Activated CD8-positive, alpha-beta memory T cell treated with anti-CD3 and anti-CD28 coated beads for 24 hours (primary cell): ENCODE measurements at places on chromosomes 13 and 19.

DNA sequence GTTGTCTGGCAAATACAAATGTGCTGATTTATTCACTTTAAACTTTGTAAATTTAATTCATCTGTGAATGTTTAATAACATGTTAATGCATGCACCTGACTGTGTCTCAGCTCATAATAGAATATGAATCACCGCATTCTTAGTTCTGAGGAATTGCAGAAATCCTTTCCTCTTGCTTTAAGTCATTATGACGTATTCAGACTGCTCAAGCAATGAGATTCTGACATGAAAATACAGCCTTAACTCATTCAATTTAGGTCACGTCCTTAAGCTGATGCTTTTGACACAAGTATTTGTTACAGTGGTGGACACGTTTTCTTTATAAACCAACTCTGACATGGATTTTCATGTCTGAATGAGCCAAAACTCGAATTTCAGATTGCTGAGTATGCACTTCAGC, 541.0 kb upstream of the KLF12 start:
- DNase-seq: no peak

GRCh38 chr19:57900311-57900710, 11.5 kb upstream of the ZNF814 start:
- no peak for DNase-seq

GRCh38 chr13:47829690-47830089, 171.4 kb downstream of the SUCLA2 start:
- no peak for DNase-seq

GRCh38 chr19:31783592-31783991, 434.4 kb upstream of the TSHZ3 start:
- no peak for DNase-seq

DNA sequence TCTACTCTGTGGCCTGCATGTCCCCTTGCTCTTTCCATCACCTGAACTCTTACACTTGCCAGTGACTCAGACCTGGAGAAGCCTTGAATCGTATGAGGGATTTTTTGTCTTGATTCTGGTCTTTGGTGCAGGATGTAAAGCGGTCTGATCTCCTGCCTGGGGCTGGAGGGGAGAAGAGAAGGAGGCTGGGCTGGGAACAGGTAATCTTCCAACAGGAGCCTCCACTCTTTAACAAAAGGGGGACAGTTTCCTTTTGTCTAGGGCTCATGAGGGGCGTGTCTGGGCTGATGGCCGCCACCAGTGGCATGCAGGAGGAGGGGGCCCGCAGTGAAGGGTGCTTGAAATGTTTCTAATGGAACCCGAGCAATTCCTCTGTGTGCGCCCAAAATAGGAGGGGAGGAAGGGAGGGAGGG, 24.7 kb downstream of the NFIX start:
- no peak for DNase-seq

DNA sequence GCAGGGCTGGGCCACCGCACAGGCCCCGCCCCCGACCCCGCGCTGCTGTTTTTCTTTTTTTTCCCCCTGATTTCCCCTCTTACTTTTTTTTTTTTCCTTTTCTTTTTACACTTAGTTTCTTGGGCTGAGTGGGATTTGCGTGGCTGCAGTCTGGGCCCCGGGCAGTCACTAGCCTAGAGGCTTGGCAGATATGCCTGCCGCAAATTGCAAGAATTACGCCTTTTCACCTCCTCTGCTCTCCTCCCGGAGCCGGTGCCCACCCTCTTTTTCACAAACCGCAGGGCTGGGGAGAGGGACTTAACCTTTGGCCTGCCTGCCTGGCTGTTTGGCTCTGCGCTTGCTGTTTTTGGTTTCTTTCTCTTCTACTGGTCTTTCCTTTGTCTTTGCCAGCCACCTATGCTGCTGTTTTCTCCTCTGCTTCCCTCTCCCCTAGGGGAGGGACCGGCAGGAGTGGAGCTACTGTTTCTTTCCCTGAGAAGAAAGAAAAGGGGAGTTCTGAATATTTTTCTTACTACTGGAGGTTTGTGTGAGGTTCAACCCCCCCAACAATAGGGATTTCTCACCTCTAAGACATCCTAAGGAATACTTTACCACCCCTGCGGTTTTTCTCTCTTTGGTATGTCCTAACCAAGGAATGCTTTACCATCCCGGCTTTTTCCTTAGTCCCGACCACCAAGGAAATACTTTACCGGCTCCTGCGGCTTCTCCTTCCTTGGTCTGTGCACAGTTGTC, 11.0 kb downstream of the ZNF552 start:
- no peak for DNase-seq

- DNase-seq: peak; percentile 43
Measured at GRCh38 chr13:112055036-112055914, 11.7 kb upstream of the SOX1 start.

- DNase-seq: peak; percentile 48
Measured at GRCh38 chr13:98510156-98510509, 66.8 kb downstream of the STK24 start.

GRCh38 chr19:55376241-55376933, at the start of gene TMEM190:
Gene TMEM190, plus strand, starts transcription at chr19:55376826. Its CDS starts 28 bp downstream, at chr19:55376854.
- DNase-seq: no peak

- no peak for DNase-seq
Measured at GRCh38 chr13:46572752-46573431, 19.9 kb downstream of the LRCH1 start.

DNA sequence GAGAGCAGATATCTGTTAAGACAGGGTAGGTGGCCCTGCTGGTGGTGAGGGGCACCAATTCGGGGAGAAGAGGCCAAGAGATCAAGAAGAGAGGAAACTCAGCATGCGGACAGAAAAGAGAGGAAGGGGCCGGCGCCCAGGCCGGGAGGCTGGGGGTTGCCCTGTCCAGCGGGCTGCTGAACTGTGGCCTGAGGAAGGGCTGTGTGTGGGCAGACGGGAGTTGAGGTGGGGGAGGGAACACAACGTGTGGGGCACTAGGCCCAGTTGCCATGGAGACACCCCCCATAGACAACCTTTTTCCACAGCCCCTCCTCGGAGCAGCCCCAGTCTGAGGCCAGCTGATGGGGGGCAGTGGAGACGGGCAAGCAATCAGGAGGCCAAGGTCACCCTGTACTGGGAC, 2.5 kb upstream of the CACNG8 start:
- DNase-seq: no peak

GRCh38 chr19:3360421-3361383, 5.7 kb upstream of the NFIC start:
- DNase-seq: peak; percentile 94

- DNase-seq: peak; percentile 83
Measured at GRCh38 chr19:588093-588740, 1.5 kb upstream of the HCN2 start.

GRCh38 chr19:46975925-46976782, 43.5 kb upstream of the NPAS1 start:
- DNase-seq: no peak

DNA sequence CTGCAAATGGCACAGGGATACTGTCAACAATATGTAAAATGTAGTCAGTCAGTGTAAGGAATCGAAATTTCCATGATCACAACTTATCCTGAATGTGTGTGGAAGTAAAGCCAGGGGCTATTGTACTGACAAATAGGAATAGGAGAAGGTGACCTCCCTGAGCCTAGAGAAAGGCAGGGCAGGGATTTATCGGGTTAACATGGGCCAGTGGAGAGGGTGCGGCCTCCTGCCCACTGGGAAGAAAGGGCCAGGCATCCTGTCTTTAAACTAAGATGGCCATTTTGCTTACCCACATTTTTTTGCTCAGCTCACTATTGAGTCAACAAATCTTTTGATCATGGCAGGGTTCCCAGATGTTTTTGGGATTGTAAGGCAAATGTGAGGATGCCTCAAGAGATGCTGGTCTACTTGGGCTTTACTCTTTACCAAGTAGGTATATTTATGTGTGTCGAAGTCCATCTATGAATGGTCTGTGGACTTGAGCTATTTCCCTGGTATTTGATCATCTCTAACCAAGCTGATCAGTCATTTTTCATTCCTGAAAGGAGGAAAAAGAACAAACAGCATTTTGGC, 116.6 kb upstream of the RNF113B start:
- no peak for DNase-seq

- no peak for DNase-seq
Measured at GRCh38 chr19:9052894-9053293, 34.0 kb upstream of the OR1M1 start.

DNA sequence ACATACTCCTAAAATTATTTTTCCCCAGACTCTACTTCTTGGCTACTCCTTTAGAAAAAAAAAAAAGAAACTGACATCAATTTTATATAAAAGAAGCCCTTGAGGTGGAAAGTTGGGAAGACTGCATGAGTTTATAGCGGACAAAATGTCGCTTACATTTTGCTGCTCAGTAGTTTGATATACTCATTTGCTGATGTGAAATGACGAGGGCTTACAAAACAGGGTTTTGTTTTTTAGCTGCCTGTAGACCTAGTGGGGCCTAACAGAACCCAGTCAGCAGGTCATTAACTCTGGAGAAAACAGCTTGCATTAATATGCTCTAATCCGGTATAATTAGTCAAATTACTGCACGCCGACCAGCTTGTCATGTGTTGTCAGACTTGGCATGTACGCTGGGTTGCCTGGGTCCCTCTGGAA, 37.6 kb upstream of the MAB21L1 start:
- DNase-seq: no peak

- DNase-seq: no peak
Measured at GRCh38 chr19:17949956-17950309, 17.0 kb upstream of the KCNN1 start.

DNA sequence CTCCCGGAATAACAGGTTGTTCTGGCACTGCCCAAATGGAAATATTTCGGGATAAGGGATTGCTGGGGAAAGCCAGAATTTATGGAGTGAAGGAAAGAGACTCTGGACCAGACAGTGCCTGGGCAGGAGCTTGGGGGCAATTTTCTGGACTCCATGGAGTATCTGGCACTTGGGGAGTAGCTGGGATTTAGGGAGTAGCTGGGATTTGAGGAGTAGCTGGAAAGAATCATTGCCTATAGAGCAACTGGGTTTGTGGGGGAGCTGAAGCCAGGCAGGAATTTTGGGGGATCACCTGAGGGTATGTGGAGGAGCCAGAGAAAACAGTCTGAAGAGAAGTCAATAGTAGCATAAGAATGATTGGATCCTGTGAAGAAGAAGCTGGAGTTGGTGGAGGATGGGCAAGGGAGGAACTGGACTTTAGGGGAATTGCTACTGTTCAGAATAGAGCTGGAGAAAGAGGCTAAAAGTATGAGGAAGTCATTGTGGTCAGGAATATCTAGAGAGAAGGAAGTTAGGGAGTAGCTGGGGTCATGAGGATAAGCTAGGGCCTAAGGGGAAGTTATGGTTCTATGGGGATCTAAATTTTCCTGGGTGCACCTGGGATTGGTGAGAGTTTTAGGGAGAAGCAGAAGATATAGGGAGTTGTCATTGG, 14.8 kb downstream of the FSD1 start:
- DNase-seq: no peak

DNA sequence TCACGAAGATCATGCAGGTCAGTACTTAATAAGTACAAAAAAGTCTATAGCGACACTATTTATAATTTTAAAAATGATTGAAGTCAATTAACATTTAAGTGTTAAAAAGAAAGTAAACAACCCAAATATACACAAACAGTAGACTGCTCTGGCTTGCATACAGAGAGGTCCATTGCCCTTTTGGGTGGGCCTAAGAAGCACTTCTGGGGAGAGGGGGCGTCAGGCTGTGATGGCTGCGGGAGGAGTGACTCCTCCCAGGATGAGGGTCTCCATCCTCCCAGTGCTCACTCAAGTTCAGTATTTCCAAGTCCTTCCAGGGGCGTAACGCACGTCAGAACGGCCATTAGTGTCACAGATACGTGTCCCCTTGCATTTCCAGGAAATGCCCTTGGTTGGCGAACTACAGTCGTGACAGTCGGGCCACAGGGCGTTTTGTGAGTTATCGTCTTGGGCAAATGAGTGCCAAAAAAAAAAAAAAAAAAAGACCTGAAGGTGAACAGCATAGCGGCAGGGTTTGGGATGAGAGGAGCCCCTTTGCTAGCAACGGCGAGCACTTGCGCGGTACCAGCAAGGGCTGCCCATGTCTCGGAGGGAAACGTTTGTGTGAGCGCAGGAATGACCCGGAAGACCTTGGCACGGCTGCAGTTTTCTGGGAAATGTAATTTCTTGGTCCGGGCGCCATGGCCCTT, at the start of gene SCGB2B2:
TSS of gene SCGB2B2 (minus strand) at position 463 of the 689 bp plus-strand sequence. CDS start 82,596 bp downstream, outside the sequence.
- DNase-seq: peak; percentile 86

DNA sequence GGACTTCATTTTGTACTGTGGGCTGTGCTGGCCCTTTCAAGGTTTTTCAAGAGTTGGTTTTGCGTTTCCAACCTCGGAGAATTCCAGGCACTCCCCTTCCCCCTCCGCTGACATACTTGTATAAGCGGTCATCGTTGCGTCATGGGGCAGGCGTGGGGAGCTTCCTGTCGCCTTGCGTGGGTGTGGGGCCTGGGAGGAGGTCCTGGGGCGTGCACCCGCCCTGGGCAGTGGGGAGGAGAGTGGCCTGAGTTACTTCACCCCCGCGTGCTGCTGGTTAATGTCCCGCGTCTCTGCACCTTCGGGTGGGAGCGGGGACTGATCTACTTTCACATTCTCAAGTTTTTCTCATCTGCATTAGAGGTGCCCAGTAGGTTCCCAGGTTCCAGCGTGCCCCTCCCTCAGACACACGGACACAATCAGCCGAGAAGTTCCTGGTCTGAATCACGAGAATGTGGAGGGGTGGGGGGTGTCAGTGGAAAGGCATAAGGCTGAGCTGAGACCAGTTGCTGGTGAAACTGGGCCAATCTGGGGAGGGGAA, 4.1 kb downstream of the IER2 start:
- DNase-seq: peak; percentile 85

DNA sequence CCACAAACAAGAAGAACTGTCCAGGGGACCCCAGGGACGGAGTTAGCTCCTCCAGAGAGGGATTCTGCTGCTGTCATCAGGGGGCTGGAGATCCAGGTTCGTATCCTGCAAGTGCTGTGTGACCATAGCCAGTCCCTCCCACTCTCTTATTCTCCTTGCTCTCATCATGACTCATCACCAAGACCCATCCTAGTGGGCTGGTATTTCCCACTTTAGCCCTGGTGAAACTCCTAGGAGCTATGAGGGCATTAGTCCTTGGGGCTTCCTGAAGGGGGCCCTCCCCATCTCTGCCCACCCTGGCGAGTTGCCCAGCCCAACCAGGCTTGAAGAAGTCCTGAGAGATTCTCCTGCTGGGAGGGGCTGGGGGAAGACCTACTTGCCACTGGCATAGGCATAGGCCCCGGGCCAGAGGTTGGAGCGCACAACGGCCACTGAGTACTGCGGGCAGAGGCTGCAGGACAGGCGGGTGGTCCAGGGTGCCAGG, 7.5 kb upstream of the DMWD start:
- no peak for DNase-seq

DNA sequence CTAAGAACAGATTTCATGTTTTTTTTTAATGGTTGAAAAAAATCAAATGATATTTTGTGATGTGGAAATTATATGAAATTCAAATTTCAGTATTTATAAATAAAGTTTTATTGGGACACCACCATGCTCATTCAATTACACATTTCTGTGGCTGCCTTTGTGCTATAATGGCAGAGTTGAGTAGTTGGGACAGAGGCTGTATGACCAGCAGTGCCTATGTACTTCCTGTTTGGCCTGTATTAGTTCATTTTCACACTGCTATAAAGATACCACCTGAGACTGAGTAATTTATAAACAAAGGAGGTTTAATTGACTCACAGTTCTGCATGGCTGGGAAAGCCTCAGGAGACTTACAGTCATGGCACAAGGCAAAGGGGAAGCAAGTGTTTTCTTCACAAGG, 33.6 kb downstream of the AKAP11 start:
- no peak for DNase-seq

- DNase-seq: no peak
Measured at GRCh38 chr13:44159633-44160279, 213.9 kb upstream of the SERP2 start.

- no peak for DNase-seq
Measured at GRCh38 chr13:90385781-90386489, 961.6 kb upstream of the MIR17HG start.
